ENCODE measurements at places on chromosomes 5 and 9. TPM values are rescaled to one million over a fixed set of nuclear protein-coding genes. Genes with fewer than 3 reads are reported as not detected.

RMRP gene
- 5,862 TPM for total RNA-seq

DOCK2 gene
- 15.6 TPM for total RNA-seq

SYK gene
- total RNA-seq, result not detected

VPS13A gene
- 17.0 TPM for total RNA-seq

JAKMIP2 gene
- total RNA-seq, result 5.2 TPM

SPAG8 gene
- 0.53 TPM for total RNA-seq

MZB1 gene
- total RNA-seq, result not detected

ZNF622 gene
- 45.3 TPM for total RNA-seq

SPOUT1 gene
- total RNA-seq, result 25.4 TPM

UBAC1 gene
- 44.5 TPM for total RNA-seq

INSL4 gene
- not detected for total RNA-seq

LAMC3 gene
- total RNA-seq, result 0.35 TPM

OTULINL gene
- 19.9 TPM for total RNA-seq

CEP78 gene
- total RNA-seq, result 23.6 TPM

ACTBL2 gene
- 3.2 TPM for total RNA-seq

NEUROG1 gene
- total RNA-seq, result not detected

TNC gene
- 24.8 TPM for total RNA-seq

NR4A3 gene
- total RNA-seq, result not detected

GRIN3A gene
- not detected for total RNA-seq

PDE6A gene
- not detected for total RNA-seq

FRMPD1 gene
- total RNA-seq, result under 0.01 TPM

PCDHB16 gene
- total RNA-seq, result under 0.01 TPM

TGFBI gene
- 671 TPM for total RNA-seq

C5orf58 gene
- total RNA-seq, result not detected

FCN2 gene
- total RNA-seq, result not detected

ZNF79 gene
- total RNA-seq, result 4.8 TPM

INSL6 gene
- not detected for total RNA-seq

TXNDC8 gene
- total RNA-seq, result not detected

CDC25C gene
- 24.3 TPM for total RNA-seq

DIPK1B gene
- total RNA-seq, result not detected

SPATA9 gene
- not detected for total RNA-seq

PARP8 gene
- total RNA-seq, result 3.2 TPM

TIMD4 gene
- total RNA-seq, result not detected

SPINK4 gene
- total RNA-seq, result not detected

GLRA1 gene
- total RNA-seq, result not detected

FBP2 gene
- total RNA-seq, result 0.29 TPM

CDKN2B-AS1 gene
- total RNA-seq, result 0.53 TPM

FOXD4L4 gene
- total RNA-seq, result not detected

SHOC1 gene
- total RNA-seq, result under 0.01 TPM

SLC36A2 gene
- total RNA-seq, result not detected

EQTN gene
- total RNA-seq, result not detected

XPA gene
- total RNA-seq, result 5.2 TPM

FAM169A gene
- 1.1 TPM for total RNA-seq

GZMA gene
- total RNA-seq, result not detected

HIGD2A gene
- total RNA-seq, result 92.0 TPM

ODF2 gene
- 49.6 TPM for total RNA-seq

CCNO gene
- total RNA-seq, result not detected

PIP5KL1 gene
- 1.2 TPM for total RNA-seq

IRX2 gene
- 1.4 TPM for total RNA-seq

POLK gene
- total RNA-seq, result 20.7 TPM

Data from myometrial cell (primary cell).